ENCODE measurements at places on chromosomes 7 and 10. TPM values are rescaled to one million over a fixed set of nuclear protein-coding genes. Genes with fewer than 3 reads are reported as not detected.

BLOC1S2 gene
- total RNA-seq = 113 TPM

CDK1 gene
- 248 TPM for total RNA-seq

HTR7 gene
- total RNA-seq = 0.12 TPM

MYPN gene
- 1.5 TPM for total RNA-seq

CALCR gene
- total RNA-seq = 0.98 TPM
